Kidney (tissue), 22 donors: ENCODE measurements at places on chromosomes 1 and 21.

DNA sequence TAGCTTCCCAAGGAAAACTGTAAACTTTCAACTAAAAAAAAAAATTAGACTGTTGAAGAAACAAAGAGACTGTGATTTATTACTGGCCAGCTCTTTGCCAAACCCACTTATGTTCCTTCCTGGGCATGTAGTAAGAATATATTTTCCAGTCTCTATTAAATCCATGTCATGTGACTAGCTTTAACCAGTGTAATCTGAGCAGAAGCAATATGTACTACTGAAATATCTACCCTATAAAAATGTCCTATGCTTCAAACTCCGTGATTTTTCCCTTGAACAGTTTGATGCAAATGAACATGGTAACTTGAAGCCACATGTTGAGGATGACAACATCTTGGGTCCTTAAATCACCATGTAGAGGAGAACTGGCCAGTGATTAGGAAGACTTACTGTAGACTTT lies 144.5 kb downstream of the NTMT2 start:
- peak; percentile 36 for DNase-seq

DNA sequence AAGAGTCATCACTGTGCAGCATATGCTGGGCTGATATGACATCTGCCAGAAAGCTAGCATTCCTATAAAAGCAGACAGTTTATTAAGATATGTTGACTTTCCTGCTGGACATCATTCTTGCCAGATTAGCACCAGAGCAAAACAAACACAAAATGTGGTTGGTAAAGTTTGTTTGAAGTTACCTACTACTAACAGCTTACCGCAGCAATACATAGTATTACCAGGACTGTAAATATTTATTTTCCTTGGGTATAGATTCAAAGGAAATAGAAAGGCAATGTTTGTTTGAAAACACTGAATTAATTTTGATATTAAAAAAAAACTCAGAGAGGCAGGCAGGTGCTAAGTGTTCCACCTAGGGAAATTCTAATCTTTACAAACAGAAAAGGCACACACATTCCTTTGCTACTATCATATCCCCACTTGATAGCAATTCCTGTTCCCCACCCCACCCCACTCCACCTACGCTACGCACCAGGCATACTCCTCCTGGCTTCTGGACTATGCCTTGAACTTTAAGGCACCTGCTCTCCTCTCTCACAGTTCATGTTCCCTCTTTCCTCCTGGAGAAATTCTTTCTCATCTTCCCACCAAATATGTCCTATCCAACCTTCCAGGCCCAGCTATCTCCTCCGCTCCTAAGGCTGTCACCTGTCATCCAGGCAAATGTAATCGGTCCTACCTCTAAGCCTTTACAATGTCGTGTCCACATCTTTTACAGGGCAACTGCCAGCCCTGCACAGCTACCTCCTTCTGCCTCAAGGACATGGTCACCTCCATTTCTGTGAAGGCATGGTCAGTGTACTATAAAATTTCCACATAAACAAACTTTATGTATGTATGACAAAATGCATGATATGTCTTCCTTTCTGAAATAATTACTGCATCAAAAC lies 34.7 kb downstream of the PTPN14 start:
- no peak for DNase-seq

DNA sequence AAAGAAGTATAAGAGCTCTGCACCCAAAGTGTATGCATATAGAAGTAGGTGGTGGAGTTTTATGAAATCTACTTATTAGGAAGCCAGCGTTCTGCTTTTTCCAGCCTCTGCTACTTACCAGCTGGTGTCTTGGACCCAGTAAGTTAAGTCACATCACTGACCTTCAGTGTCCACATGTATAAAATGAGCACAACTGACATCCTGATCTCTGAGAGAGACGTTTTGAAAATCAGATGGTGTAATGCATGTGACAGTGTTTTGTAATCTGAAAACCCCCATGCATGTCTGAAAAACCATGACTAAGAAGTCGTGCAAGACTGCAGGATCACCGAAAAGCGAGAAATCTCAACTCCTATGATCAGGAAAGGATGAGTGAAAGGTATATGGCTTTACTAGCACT lies 2.0 kb downstream of the CR1 start:
- no peak for DNase-seq

GRCh38 chr1:113895098-113895497 lies 7.7 kb upstream of the BCL2L15 start:
- no peak for DNase-seq

DNA sequence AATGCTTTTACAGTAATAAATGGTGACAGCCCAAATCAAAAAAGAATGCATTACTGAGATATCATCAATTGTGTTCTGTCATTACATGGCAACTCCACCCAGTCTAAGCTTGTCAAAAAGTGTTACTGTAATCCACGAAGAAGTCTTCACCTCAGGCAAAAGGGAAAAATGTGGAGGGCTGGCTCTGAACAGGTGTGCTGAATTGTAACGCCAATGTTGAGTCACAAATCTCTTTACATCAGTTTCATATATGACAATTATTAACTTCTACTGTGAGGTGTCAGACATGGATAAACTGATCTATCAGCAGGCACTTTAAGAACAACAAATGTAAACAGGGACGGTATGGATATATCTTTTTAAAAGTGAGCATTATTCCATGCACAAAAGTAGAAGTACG lies 98.5 kb upstream of the DMRTA2 start:
- no peak for DNase-seq
